ENCODE measurements at places on chromosomes 12 and 14.

DNA sequence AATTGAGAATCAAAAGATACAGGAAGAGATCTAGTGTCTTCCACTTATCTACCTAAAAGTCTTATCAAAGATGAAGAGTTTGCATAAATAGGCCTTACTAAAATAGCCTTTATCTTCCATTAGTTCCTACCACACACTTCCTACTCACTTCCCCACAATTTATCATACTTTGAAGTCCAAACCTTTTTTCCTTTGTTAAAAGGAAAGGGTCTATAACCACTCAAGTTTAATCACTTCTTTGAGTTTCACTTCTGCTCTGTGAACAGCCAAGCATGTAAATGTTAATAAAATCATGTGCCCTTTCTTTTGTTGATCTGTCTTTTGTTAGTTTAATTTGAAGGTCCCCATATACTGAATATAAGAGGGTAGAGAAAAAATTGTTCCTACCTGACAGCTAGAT is 114.5 kb downstream of the PHLDA1 start:
- no peak for DNase-seq

DNA sequence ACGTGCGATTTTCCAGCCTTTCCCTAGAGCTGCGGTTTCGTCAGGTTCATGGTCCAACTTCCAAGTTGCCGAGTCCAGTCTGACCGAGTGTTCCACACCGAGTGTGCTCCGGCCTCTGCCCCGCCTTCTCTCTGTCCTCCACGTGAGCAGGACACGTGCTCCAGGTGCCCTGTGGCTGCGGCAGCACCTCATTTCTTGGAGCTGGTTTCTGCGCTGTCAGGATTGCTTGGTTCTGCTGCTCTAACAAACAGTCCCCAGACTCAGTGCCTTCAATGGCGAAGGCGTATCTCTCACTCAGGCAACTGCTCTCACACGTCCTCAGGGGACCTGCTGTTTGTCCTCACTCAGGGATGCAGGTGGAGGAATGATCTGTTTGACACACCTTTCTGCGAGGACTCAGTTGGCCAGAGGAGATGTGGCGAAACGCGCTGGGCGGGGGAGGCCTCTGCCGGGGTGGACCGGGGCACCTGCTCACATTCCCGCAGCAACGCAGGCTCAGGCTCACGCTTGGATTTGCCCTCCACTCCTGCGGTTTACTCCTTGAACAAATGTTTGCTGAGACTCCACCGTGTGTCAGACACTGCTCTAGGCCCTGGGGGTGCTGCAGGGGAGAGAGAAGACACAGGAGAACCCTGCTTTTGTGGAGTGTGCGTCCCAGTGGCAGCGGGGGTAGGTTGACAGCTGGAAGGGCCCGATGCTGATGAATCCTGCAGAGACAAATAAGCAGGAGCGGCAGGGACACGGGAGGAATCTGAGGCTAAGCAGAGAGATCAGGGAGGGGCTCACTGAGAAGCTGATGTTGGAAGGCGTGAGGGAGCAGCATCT is 63.4 kb upstream of the FBRSL1 start:
- DNase-seq: no peak

DNA sequence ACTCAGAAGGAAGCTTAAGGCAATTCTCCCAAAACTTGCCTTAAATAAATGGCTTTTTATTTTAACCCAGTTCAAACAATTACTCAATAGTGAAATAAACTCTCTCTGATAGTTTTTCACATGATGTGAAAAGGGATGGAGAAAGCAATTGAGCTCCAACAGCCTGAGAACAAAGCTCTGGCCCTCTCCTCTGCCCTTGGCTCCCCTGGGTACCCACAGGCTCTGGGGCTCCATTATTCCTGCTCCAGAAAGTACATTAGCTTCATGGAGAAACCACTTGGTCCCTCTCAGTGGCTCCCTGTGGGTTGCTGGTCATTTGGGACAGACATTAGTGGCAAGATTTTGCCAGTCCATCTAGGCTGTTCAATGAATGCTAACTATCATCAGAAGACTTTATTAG is 242.8 kb downstream of the ATP23 start:
- no peak for DNase-seq

DNA sequence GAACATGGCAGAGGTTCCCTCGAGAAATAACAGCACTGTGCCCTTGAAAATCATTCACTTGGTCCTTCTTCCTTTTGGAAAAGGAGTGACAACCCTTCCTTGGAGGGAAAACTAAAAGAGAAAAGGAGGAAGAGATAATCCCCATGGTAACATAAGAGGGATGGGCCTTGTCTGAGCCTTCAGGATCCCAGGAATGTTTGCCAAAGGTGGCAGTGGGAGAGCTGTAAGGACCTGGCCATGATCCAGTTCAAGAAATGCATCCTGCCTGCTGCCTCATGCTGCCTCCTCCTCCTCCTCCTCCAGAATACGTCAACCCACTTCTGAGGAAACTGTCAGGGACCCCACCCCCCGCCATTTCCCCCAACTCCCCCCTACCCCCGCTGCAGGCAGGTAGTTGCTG is 118.8 kb downstream of the KCNK10 start:
- no peak for DNase-seq

DNA sequence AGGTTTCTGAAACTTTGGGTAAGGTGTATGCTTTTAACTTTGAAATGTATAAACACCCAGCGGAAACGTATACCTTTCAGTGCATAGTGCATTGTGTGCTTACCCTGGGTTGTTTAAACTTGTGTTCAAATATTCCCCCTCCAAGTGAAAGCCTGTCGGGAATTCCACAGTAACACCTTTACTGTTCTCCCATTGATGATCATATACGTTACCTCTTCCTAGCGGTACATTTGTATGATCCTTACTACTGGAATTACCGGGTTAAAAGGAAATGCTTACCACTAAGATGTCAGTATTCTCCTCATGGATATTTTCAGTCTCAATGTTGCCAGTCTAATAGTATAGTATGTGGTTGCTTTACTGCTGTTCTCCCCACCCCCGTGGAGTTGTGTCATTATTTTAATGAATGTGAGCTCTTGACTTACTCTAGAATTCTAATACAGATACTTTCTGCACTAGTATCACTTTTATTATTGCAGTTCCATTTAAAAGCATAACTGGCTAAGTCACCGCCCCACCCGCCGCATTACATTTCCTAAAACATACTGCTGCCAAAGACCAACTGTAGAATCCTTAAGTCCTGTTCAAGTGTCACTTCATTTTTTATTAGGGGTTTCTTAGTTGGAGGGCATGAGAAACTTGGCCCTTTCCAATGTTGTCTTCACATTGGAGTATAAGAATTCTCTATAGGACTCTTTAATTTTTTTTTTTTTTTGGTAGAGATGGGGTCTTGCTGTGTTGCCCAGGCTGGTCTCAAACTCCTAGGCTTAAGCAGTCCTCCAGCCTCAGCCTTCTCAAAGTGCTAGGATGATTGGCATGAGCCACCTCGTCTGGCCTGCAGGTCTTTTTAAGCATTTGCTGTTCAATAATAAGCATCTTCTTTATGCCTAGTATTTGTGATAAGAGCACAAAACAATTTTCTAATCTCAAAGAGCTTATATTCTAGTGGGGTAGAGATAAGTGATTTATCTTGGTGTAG is 24.9 kb downstream of the NUDT4 start:
- peak; percentile 61 for DNase-seq

- no peak for DNase-seq
Measured at GRCh38 chr14:72560889-72561493, 332.9 kb downstream of the DPF3 start.

GRCh38 chr12:21607701-21608100 is 3.1 kb upstream of the GYS2 start:
- no peak for DNase-seq

DNA sequence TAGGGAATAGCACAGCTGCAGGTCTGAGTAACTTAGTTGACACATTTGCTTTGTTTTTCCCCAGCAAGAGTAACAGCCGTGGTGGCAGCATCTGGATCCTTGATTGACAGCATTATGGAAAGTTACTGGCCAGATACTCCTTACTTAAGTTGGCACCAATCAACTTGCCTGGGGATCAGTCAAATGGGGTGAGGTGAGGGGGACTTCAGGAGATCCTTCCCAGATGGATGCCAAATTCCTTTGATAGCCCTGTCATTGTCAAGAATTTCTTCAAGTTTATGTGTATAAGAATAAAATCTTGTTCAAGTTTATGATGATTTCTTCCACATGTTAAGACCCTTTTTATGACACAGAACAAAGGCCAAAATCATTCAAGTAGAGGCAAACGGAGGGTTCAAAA is 618.4 kb downstream of the SLC6A15 start:
- no peak for DNase-seq

DNA sequence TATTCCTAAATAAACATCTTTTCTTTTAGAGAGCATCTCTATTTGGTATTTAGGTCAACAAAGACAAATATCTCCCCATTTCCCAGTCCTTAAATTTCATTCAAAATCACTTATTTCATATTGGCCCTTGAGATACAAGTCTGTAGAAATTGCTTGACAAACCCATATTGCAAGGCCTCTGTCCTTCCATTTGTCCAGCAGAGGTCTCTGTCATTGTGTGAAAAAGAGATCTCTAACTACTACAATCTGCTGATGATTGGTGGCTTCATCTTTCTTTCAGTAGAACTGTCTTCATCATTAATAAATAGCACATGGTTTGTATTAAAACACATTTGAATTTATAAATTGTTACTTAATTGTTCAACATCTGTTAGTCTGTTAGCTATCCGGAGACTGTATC is 252.6 kb downstream of the ACSS3 start:
- no peak for DNase-seq

Measured in activated CD4-positive, alpha-beta T cell treated with anti-CD3 and anti-CD28 coated beads for 48 hours (primary cell).